ENCODE measurements at places on chromosomes 6 and 20.

DNA sequence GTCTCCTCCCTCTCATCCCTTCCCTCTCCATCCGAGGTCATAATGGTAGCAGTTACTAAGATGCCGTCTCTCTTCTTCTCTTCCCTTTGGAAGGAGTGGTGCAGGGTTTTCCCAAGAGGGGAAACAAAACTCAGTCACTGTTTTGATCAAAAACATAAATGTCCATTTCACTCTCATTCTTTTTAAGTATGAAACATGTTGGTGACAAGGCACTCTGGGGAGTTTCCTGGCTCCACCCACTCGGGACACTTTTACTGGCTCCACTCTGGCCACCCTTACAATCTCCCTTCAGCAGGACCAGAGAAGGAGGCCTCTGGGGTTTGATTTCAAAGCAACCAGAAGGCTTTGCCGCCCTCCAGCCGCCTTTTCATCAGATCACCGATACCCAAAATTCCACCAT, 57.0 kb downstream of the FGD2 start:
- no peak for DNase-seq

DNA sequence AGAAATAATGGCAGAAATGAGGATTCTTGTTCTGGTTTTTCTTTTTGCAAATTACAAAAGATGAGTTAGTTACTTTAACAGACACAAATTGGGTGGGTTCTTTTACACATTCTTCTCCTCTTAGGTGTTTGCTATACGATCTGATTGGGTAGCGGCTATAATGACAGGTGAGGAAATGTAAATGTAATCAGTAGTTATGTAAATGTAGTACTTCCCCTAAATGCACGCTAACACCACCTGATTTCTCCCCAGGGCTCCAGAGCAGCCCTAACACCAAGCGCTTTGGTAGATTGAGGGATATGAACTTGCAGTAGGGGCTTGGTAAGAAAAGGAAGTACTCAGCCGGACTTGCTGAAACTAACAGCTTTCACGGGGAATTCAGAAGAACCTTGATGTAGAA, 499.4 kb upstream of the NOX3 start:
- no peak for DNase-seq

DNA sequence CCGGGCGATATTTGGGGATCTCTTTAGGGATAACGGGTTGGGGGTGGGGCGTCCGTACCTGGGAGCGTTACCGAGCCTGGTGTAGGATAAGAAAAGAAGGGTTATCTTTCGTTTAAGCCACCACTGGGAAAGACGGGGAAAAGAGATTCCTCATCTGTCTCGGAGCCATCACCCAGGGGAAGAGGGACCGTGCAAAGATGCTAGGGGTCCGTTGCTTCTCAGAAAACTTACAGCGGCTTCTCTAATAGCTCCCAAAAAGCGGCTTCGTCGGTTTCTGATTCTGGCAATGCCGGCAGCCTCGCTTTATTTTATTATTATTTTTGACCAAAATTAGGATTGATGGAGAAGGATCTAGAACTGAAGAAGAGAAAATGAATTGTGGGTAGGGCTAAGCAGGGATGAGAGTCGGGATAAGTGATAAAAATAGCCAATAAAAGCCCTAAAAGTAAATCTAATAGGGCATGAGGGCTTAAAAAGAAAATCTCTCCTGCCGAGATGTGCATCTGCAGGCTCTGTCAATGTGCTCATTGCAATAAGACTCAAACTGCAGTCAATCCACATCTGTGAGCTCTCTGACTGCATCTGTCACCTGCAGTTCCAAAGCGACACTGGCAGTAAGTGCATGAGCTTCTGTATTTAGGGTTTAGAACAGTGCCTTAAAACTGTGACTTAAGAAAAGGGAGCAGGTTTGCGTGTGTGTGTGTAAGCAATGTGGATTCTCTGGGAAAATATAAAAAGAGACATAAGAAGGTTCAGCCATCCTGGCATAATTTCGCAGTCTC, 801 bp downstream of the TBPL1 start:
- DNase-seq = peak; percentile 20

GRCh38 chr6:119791736-119792135, 442.2 kb upstream of the MAN1A1 start:
- DNase-seq = no peak

DNA sequence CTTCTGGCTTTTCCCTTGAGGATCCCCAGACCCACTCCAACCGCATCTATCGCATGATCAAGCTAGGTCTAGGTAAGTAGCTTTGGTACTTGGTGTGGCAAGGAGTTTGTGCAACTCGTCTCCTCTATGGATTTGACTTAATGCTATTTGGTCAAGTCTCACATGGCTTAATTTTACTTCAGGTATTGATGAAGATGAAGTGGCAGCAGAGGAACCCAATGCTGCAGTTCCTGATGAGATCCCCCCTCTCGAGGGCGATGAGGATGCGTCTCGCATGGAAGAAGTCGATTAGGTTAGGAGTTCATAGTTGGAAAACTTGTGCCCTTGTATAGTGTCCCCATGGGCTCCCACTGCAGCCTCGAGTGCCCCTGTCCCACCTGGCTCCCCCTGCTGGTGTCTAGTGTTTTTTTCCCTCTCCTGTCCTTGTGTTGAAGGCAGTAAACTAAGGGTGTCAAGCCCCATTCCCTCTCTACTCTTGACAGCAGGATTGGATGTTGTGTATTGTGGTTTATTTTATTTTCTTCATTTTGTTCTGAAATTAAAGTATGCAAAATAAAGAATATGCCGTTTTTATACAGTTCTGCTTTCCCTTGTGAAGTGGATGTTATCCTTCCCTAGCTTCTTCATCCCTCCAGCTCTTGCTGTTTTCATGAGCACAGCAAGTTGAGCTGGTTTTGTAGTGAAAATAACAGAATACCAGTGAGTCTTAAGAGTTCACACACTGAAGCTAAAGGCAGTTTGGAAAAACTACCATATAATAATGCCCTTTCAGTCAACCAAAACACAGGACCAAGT, 3.8 kb downstream of the SLC35B2 start:
- peak; percentile 74 for DNase-seq

GRCh38 chr6:78844899-78845298, 22.5 kb upstream of the IRAK1BP1 start:
- no peak for DNase-seq

- no peak for DNase-seq
Measured at GRCh38 chr6:12967686-12968085, 251.1 kb downstream of the PHACTR1 start.

DNA sequence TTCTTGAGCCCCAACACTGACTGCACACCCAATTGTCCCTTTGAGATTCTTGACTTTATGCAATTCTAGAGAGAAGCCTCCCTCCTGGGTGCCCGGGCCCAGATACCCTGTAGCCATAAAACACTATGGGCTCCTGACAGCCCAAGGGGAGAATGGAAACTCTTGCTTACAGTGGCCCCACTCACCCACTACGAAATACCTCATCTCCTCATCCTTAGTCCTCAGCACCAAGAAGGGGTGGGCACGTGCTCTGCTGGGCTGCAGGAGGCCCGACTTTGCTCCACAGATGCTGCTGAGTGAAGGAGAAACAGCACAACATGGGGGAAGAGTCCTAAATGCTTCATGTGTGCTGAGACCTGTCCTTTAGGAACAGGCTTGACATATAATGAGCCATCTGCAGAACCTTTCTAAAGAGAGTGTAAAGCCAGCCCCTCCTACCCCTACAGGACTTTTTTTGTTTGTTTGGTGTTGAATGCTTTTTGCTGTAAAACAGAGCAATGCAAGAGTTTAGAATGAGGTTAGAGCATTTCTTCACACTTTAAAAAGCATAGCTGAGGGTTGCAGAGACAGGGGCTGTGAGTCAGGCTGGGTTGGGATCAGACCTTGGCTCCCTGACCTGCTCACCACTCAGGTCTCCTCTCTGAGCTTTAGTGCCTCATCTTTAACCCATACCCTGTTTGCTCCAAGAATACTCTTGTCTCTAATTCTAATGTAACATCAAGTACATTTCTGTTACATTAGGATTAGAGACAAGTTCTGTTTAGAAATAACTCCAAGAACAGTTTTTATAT, 17.6 kb upstream of the SIRPG start:
- no peak for DNase-seq

DNA sequence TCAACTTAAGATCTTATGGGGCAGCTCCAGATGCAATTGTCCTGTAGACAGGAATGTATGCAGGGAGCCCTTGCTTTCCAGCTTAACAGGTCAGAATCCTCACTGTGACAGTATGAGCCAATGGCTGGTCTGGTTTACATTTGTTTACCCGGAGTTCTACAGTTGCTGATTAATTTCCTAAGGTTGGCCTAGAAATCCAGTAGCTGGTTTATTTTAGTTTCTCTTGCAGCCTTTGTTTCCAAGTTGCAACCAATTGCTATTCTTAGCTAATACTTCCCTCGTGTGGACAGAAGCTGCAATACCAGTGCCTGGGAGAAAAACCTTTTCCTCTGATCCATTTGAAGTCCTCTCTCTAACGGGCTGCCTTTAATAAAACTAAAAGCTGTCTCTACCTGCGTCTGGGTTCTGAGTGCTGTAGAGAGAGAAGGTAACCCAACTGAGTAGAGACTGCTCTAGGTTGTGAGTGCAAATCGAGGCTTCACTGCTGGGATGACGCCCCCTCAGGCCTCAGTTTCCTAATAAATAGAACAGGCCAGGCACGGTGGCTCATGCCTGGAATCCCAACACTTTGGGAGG, 45.9 kb downstream of the ZNF217 start:
- peak; percentile 58 for DNase-seq

DNA sequence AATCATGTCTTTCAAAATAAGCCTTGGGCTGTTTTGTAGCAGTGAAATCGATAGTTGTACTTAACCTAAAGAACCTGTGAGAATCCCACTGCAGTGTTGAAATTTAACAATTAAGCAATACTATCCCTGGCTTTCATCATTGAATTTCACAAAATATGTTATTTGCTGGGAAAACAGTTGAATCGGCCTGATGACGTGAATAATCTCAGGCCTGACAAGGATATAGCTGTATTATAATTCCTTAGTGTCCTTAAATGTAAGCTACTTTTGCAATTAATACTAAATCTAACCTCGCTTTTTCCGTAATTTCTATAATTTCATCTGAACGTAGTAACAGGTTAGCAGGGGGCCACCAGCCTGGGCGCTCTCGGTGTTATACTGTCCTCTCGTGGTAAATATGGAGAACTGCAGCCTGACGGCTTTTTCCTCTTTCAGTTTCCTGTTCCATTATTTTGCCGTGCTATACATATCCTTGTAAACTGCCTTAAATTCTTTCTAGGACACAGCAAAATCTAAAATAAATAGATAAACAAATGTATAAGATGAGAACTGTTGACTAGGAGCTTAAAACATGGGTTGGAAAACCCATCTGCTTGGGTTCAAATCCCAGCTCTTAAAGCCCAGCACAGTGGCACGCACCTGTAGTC, 24.0 kb downstream of the MTFR2 start:
- peak; percentile 63 for DNase-seq

DNA sequence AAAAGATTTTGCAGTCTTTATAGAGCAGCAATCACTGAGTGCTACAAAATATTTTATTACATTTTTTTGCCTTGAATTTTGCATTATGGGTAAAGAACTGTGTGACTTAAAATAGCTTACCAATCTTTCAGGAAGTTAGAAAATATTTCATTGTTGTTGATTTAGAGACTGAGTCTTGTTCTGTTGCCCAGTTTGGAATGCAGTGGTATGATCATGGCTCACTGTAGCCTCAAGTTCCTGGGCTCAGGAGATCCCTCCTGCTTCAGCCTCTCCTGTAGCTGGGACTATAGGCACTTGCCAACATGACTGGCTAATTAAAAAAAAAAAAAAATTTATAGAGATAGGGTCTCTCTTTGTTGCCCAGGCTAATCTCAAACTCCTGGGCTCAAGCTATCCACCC, 100.8 kb downstream of the ADGRB3 start:
- no peak for DNase-seq

DNA sequence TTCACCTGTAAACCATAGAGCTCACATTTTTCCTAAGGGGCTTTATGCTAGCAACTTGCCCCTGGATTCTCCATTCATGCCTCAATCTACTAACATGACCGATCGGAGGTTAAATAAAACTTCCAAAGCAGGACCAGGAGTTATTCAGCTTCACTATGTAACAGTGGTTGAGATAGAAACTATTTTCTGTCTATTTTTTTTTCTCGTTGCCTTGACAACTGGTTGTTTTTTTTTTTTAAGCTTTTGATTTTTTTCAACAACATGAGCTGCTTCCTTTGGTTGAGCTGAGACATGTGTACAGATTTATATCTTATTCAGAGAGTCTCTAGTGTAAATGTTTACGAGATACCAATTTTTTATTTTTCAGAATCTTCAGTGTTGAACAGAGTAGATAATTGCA, 85.7 kb downstream of the SHLD1 start:
- DNase-seq = no peak

All from activated CD4-positive, alpha-beta T cell treated with anti-CD3 and anti-CD28 coated beads, Interleukin-2, amount 10 ng/mL, durations not matched to agents 7 days and 5 days (primary cell).